ENCODE measurements at places on chromosomes 6 and 20. TPM values are rescaled to one million over a fixed set of nuclear protein-coding genes. Genes with fewer than 3 reads are reported as not detected.

GRCh38 chr20:38547288-38548085 lies 33.5 kb upstream of the ADIG start:
- no peak overlapping the region for H3K27ac ChIP-seq
- H3K4me1 ChIP-seq: no peaks in the 10 kb centered on the region
- peaks cover 56% of the 10 kb centered on the region for H3K36me3 ChIP-seq
- H3K4me3 ChIP-seq: no peak overlapping the region
- H3K27me3 ChIP-seq: no peaks in the 10 kb centered on the region
- no peak for DNase-seq

- no peaks in the 10 kb centered on the region for H3K4me1 ChIP-seq
- H3K36me3 ChIP-seq: no peaks in the 10 kb centered on the region
- no peak overlapping the region for H3K27ac ChIP-seq
- no peaks in the 10 kb centered on the region for H3K27me3 ChIP-seq
- no peak for DNase-seq
Observed at GRCh38 chr6:10740061-10740460, 7.5 kb upstream of the TMEM14B start.

GRCh38 chr20:24634855-24635254 lies 165.4 kb downstream of the SYNDIG1 start:
- no peak overlapping the region for H3K27ac ChIP-seq
- H3K27me3 ChIP-seq: no peaks in the 10 kb centered on the region
- no peaks in the 10 kb centered on the region for H3K4me1 ChIP-seq
- H3K36me3 ChIP-seq: no peaks in the 10 kb centered on the region

DNA sequence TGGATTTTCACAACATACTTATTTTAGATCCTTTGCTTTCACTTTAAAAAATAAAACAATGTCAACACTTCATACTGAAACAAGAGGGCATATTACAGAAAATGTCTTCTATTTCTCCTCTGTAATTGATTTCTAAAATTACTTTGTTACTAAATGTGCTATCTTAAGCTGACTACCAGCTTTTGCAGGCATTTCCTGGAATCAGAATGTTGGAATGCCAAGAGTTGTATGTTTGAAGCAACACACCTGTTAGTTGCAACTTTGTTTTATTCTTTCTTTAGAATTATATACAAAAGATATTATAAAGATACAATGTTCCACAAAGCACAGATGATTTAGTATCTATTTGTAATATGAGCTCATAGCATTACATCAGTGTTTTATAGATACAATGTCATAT lies 62.5 kb upstream of the TMEM170B start:
- no peaks in the 10 kb centered on the region for H3K27me3 ChIP-seq
- H3K36me3 ChIP-seq: no peaks in the 10 kb centered on the region
- H3K4me3 ChIP-seq: no peak overlapping the region
- H3K27ac ChIP-seq: no peak overlapping the region
- no peaks in the 10 kb centered on the region for H3K4me1 ChIP-seq

GRCh38 chr20:33864324-33864963 lies 53.3 kb downstream of the CHMP4B start:
- no peaks in the 10 kb centered on the region for H3K36me3 ChIP-seq
- H3K4me1 ChIP-seq: peaks cover 14% of the 10 kb centered on the region
- no peak overlapping the region for H3K27ac ChIP-seq

DNA sequence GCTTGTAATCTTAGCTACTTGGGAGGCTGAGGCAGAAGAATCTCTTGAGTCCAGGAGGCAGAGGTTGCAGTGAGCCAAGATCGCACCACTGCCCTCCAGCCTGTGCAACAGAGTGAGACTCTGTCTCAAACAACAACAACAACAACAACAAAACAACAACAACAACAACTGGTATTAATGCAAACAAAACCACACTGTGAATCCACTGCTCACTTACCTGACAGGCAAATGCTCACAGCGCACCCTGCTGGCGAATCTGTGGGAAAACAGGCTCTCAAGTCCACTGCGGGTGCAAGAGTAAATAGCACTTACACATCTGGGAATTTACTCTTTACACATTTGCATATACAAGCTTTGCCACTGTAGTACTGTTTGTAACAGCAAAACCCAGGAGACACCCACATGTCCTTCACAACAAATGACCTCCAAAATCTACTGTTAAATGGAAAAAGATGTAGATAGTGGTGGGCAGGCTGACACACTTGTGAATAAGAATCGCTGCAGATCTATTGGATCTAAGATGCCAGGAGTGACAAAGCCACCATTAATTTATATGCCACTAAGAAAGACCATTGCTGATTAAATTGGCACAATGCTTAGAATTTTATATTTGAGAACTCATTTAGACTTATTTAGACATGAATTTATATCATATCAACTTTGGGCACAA lies 29.3 kb downstream of the NSFL1C start:
- H3K36me3 ChIP-seq: peaks cover 17% of the 10 kb centered on the region
- no peak overlapping the region for H3K27ac ChIP-seq
- no peak overlapping the region for H3K4me3 ChIP-seq
- peak; percentile 83 for DNase-seq
- H3K27me3 ChIP-seq: no peaks in the 10 kb centered on the region
- H3K4me1 ChIP-seq: peaks cover 23% of the 10 kb centered on the region

GRCh38 chr20:40471261-40471629 lies 217.8 kb downstream of the MAFB start:
- DNase-seq: no peak
- H3K4me3 ChIP-seq: no peak overlapping the region
- H3K4me1 ChIP-seq: peaks cover 26% of the 10 kb centered on the region
- H3K27me3 ChIP-seq: no peaks in the 10 kb centered on the region
- H3K27ac ChIP-seq: no peak overlapping the region

DNA sequence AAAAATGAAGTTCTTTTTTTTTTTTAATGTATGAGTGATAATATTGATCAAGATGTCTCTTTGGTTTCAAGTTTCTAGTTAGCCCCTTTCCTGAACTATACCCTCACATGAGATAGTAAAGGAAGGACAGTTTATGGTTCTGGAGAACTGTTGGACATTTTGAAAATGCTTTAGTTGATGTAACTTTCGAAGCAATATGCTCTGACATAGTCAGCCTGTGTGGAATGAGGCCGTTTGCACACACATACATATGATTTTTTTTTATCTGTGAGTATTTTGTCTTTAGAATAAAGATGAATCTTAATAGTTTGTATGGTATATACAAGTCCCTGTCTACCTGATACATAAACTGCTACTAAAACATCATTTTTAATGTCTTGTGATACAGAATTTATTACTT lies 177.0 kb downstream of the ARID1B start:
- peaks cover 3% of the 10 kb centered on the region for H3K36me3 ChIP-seq
- DNase-seq: no peak
- peaks cover 53% of the 10 kb centered on the region for H3K4me1 ChIP-seq
- no peaks in the 10 kb centered on the region for H3K27me3 ChIP-seq
- peak overlapping the region; percentile 33 for H3K27ac ChIP-seq

DNA sequence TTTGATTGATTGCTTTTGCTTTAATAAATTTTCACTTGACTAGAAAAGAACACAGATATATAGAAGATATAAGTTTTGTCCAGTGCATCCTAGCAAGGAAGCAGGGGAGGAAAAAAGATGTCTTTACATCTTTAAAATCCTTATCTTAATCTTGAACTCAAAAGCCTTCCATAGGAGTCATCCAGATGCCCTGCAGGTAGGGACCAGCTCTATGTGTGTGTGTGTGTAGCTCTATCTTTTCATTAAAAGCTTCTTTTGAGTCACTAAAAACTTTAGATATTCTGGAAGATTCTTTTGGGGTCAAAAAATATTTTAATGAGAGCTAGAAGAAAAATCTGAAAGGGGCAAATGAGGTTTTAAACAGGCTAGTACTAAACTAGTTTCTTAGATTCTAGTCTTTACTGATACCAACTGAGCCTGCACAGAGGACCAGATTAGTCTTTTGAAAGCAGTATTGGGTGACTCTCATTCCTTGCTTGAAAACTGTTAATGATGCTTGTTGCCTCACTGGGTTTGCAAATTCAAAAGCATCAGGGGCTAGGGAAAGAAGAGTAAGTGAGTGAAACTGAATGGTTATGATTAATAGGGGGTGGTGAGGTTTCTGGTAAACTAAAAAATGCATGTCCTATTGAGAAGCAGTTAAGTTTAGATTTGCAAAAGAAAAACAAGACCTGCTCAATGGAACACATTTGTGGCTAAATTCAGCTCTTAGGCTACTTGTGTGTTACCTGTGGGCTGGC lies 40.6 kb upstream of the JAG1 start:
- H3K36me3 ChIP-seq: no peaks in the 10 kb centered on the region
- no peaks in the 10 kb centered on the region for H3K4me1 ChIP-seq
- no peak overlapping the region for H3K27ac ChIP-seq
- H3K4me3 ChIP-seq: no peak overlapping the region

GRCh38 chr20:63968928-63969760 lies 586 bp downstream of the ZNF512B start:
- no peaks in the 10 kb centered on the region for H3K27me3 ChIP-seq
- no peak overlapping the region for H3K27ac ChIP-seq
- H3K4me1 ChIP-seq: peaks cover 21% of the 10 kb centered on the region
- peaks cover 4% of the 10 kb centered on the region for H3K36me3 ChIP-seq

GRCh38 chr6:113782636-113783035 lies 74.5 kb upstream of the MARCKS start:
- H3K4me3 ChIP-seq: no peak overlapping the region
- no peaks in the 10 kb centered on the region for H3K4me1 ChIP-seq
- no peak overlapping the region for H3K27ac ChIP-seq
- H3K36me3 ChIP-seq: no peaks in the 10 kb centered on the region
- H3K27me3 ChIP-seq: no peaks in the 10 kb centered on the region

DNA sequence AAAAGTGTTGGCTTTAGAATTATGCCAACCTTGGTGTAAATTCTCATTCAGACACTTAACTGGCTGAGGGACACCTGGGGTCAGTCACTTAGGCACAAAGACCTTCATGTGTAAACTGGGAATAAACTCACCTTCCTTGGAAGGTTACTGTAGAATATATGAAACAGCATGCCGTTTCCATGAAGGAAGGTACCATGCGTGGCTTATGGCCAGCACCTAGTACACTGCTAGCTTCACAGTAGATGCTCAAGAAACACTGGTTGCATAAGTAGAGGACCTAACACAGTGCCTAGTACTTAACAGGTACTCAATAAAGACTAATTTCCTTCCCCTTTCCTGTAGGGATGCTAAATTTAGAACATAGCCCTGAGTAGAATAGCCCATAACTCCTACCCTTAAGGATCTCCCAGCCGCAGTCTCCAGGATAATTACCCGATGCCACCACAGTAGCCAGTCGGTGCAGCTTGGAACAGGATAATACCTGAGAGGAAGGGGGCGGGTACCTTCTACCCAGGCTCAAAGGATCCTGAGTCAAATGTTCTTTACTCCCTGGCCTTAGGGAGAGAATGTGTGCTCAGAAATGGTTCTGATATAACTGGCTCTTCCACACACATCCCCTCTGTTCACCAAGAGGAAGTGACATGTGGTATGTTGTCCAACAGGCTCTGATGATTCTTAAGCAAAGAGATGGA lies 3.6 kb downstream of the BCL2L1 start:
- H3K4me3 ChIP-seq: no peak overlapping the region
- no peaks in the 10 kb centered on the region for H3K27me3 ChIP-seq
- no peak overlapping the region for H3K27ac ChIP-seq
- H3K36me3 ChIP-seq: no peaks in the 10 kb centered on the region

GRCh38 chr6:167094820-167095637 lies 27.9 kb upstream of the CCR6 start:
- peaks cover 99% of the 10 kb centered on the region for H3K4me1 ChIP-seq
- no peaks in the 10 kb centered on the region for H3K36me3 ChIP-seq
- H3K4me3 ChIP-seq: peak overlapping the region; percentile 8
- peak overlapping the region; percentile 99 for H3K27ac ChIP-seq

DNA sequence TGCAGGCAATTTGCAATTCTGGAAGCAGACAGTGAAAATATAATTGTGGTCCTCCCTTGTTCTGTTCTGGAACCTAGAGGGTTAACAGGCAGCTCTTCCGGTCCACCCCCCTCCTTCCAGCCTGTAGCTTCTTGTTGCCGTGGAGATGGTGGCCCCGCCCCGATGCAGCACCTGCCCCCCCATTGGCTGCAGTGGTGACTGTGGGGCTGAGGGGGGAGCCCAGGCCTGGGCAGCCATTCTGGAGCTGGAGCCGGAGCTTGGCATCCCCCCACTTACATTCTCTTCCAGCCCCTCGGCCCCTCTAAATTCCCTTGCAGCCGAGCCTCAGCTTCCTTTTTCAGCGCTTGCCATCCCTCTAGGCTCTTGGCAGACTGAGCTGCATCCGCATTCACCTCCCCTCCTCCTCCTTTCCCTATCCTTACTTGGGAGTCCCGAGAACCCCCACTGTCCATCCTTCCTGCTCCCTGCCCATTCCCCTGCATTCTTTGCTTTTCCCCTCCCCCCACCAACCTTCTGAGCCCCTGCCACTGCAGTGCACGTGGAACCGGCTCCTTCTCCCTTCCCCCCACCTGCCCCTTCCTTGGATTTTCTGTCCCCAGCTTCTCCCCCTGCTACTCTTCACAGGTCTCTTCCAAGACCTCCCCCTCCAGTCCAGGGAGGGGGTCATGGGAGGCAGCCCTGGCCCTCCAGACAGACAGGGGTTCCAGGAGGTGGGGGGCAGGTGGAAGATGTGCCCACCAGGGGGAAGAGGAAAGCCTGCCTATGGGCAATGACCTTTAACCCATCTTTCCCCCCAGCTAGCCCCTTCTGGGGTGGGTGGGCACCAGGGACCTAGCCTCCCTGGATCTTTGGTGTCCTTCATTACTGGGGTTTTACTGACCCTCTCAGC lies 11.4 kb downstream of the SYNGAP1 start:
- peak overlapping the region; percentile 56 for H3K27ac ChIP-seq
- peak; percentile 86 for DNase-seq
- peaks cover 12% of the 10 kb centered on the region for H3K36me3 ChIP-seq
- H3K4me3 ChIP-seq: peak overlapping the region; percentile 72
- H3K27me3 ChIP-seq: no peaks in the 10 kb centered on the region
- peaks cover 67% of the 10 kb centered on the region for H3K4me1 ChIP-seq

- DNase-seq: no peak
- no peaks in the 10 kb centered on the region for H3K27me3 ChIP-seq
- no peak overlapping the region for H3K4me3 ChIP-seq
- H3K27ac ChIP-seq: no peak overlapping the region
- H3K36me3 ChIP-seq: no peaks in the 10 kb centered on the region
Observed at GRCh38 chr6:40411881-40412280, 175.3 kb downstream of the LRFN2 start.

- H3K27me3 ChIP-seq: no peaks in the 10 kb centered on the region
- H3K4me1 ChIP-seq: peaks cover 5% of the 10 kb centered on the region
- H3K4me3 ChIP-seq: no peak overlapping the region
- H3K36me3 ChIP-seq: no peaks in the 10 kb centered on the region
- no peak for DNase-seq
Observed at GRCh38 chr6:120903836-120904235, 430.4 kb downstream of the TBC1D32 start.

GRCh38 chr6:138424004-138424904 lies 20.2 kb downstream of the HEBP2 start:
- no peaks in the 10 kb centered on the region for H3K4me1 ChIP-seq
- H3K4me3 ChIP-seq: no peak overlapping the region
- no peaks in the 10 kb centered on the region for H3K27me3 ChIP-seq
- H3K36me3 ChIP-seq: no peaks in the 10 kb centered on the region

The TSHZ2 gene
- 7.7 TPM for total RNA-seq

The C6orf141 gene
- not detected for total RNA-seq

The XKR7 gene
- total RNA-seq: 0.10 TPM

The ZNF512B gene
- total RNA-seq: 10.4 TPM

The MCM9 gene
- 51.0 TPM for total RNA-seq

The FAM50B gene
- total RNA-seq: 9.8 TPM

The FRK gene
- 0.07 TPM for total RNA-seq

The VIP gene
- total RNA-seq: not detected

The DLK2 gene
- not detected for total RNA-seq

The ID1 gene
- 3.4 TPM for total RNA-seq

The AIF1 gene
- total RNA-seq: 1.5 TPM
